Urinary bladder (tissue), 4 donors: ENCODE measurements at places on chromosomes 5 and 9.

DNA sequence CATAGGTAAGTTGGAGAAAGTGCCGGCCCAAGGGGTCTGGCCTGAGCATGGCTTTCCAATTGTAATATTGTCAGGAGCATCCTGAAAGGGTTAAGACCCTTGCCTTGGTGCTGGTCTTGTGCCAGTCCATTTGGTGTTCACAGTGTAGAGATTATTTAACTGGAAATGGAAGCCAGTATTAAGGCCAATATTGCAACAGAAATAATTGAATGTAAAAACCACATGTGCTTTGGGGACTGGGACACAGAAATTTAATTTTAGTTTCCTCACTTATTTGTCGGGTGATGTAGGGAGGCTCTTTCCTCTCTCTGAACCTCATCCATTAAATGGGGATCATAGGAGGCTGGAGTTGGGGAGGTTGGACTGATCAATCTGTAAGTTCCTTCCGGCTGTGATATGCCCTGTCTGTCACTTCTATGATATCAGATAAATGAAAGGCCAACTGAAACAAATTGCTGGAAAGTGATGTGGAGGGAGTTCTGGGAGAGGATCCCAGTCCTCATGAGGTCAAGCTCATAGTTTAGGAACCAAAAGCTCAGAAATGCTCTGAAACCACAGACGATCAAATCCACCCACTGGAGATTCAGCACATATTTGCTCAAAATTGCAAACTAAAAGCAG, 54.8 kb upstream of the COL15A1 start:
- DNase-seq: no peak

- no peak for DNase-seq
These were observed 242.6 kb upstream of the PAPPA start for GRCh38 chr9:115910959-115911358.

- DNase-seq: no peak
These were observed 663.8 kb upstream of the CDH9 start for GRCh38 chr5:27701931-27702903.

- no peak for DNase-seq
These were observed 10.3 kb upstream of the RANBP3L start for GRCh38 chr5:36311956-36312355.

DNA sequence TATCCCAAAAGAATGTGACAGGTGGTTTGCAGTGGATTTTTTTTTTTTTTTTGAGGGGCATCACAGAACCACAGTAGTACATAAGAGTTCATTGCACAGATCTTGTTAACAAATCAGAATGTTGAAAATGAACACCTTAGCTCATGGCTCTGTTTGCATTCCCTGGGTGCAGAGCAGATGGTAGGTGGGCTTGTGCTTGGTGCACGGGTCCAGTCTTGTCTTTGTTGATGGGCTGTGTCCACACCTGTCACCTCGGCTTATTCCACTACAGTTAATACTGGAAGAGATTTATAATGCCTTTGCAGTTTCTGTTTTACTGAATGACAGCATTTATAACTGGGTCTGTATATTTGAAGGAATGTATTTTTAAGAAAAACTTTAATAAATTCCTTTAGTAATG, 146.6 kb downstream of the KDM4C start:
- DNase-seq: no peak

GRCh38 chr5:68191083-68191791, 24.3 kb upstream of the PIK3R1 start:
- DNase-seq: no peak

DNA sequence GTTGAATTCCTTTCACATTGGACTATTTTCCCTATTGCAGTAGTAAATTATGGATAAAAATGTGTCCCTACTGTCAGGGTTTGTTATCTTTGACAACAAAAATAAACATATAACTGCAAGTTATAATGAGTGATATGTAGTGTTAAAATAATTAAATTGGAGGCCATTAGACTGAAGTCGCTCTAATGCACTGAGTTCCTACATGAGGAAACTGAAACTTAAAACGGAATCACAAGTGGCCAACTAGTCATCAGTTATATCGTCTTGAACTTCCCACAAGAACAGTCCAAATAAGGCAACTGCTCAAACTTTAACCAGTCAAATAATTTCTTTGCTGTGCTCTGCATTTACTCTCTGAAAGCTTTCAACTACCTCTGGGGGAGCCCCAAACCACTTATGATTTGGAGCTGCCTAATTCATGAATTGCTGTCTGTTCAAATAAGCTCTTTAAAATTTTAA, 2.1 kb upstream of the IFT74 start:
- no peak for DNase-seq

- no peak for DNase-seq
These were observed 9.1 kb upstream of the RFK start for GRCh38 chr9:76403352-76403751.

DNA sequence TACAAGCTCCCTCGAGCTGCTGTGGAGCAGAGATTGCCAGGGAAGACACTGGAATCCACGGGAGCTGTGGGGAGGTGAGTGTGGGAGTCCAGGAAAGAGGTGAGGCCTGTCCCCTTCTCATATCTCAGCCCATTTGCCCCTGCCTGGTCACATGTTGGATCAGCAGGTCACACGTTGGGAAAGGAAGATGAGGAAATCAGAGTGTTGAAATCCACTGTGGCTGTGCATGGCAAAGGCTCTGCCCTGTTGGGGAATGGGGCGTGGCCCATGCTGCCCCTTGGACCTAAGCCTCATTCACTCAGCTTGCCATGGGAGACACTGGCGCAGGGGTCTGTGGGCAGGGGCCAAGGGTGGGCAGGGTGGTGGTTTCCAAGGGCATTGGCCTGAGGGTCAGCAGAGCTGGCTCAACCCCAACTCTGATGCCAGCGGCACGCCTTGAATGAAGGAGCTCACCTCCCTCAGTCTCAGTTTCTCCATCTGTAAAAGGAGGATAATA, 85.4 kb upstream of the CPEB4 start:
- DNase-seq: no peak

DNA sequence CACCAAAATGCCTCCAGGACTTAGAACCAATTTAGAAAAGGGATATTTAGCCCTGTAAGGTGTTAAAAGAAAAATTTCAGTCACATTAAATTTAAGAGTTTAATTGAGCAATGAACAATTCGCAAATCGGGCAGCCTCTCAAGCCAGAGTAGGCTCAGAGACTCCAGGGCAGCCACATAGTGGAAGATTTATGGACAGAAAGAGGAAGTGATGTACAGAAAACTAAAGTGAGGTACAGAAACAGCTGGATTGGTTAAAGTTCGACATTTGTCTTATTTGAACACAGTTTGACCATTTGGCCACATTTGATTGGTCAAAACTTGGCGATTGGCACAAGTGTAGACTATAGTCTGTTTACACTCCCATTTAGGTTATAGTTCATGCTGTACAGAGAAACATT, 525.9 kb upstream of the ZNF608 start:
- no peak for DNase-seq

- DNase-seq: no peak
These were observed 203.9 kb downstream of the RAB3C start for GRCh38 chr5:58786711-58787303.

GRCh38 chr5:171808453-171808852, 22.8 kb downstream of the SMIM23 start:
- DNase-seq: no peak

GRCh38 chr5:66850354-66851075, 254.3 kb downstream of the MAST4 start:
- no peak for DNase-seq

DNA sequence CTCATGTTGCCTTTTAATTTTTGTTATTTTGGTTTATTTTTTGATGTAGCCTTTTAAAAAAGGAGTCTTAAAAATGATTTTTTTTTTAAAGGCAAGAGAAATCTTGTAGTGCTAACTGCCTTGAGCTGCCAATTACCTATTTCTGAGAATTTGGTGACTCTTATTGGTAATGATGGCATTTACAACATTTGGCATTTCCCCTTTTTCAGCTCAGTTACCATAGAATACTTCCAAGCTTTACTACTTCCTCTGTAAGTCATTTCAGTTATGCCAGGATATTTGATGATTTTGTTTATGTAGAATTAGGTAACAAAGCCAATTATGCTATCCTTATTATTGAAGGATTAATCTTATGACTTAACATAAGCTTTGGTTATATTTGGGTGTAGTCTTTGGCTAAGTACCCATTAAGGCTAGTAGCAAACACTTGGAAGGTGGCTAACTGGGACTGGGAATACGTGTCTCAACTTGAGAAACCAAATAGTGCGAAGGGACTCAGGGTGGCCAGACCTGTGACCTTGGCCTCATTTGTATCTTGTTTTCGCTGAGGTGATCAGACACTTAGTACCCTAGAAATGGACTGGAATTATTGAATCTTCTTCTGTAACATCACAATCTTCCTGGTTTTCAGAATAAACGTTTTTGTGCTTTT, 27.7 kb downstream of the CDC37L1 start:
- no peak for DNase-seq

GRCh38 chr5:165015547-165015946, 1510.1 kb downstream of the MAT2B start:
- DNase-seq: no peak

DNA sequence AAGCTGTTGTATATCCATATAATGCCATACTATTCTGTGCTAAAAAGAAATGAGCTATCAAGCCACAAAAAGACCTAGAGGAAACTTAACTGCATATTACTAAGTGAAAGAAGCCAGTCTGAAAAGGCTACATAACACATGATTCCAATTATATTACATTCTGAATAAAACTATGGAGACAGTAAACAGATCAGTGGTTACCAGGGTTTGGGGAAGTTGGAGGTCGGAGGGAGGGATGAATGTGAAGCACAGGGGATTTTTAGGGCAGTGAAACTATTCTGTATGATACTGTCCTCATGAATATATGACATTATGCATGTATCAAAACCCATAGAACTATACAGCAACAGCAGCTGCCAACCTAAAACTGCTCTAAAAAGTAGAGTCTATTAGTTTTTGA, 5.6 kb upstream of the RFK start:
- no peak for DNase-seq

DNA sequence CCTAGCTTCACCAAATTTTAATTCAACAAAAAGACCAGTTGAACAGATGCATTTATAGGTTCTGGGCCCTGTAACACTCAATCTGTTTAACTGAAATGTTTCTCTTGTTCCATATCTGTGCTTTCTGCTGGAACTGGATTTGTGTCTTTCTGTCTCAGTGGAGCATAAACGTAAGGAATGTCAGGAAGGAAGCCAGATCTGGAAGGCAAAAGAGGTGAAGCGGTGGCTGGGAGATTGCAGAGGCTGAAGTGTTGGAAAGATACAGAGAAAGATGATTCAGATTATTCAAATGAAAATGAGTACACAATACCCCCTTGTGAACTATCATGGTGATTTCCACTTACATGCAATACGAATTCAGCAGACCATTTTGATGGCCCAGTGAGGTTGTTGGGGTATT, 406.8 kb downstream of the BRINP1 start:
- no peak for DNase-seq

DNA sequence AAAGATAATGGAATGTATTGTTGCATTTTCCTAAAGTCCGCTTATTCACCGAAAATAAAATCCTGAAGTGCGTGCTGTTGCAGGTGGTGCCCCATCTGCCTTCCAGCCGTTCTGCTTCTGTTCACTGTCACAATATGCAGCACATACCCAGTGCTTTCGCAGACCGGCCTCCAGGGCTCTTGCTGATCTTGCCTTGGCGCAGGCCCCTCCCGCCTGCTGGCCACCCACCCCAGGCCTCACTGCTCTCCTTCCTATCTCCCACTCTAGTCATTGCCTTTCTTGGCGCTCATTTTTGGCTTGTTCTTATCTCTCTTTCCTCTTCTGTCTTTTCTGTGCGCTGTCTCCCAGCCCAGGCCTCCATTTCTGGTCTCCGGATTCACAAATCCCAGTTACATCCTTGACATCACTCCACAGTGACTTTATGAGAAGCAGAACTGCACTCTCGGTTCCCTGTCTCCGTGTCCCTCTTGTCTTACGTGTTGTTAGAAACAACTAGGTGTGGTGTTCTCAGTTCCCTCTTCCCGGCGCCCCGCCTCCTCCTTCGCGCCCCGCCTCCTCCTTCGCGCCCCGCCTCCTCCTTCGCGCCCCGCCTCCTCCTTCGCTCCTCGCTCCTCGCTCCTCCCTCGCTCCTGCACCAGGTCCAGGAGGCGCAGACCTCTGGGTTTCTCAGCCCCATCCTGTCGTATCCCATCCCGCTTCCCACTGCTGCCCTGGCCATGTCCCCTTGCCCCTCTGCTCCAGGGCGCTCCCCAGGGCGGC, 201.7 kb upstream of the OTULINL start:
- DNase-seq: no peak

DNA sequence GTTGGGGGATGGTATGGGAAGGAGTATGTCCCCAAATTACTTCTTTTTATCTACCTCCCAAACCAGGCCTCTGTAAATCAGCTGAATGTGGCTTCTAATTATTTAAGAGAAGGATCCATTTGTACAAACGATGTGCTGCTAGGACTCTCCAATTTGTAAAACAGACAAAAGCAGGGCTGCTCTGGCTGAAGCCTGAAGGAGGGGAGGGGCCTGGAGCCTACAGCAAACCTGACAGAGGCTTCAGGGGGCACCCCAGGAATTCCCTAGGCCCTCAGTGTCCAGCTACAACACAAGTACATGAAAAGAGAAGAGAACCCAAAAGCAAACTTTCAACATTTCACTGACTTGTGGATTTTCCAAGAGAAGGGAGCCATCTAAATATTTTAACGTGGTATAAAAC, 939.4 kb upstream of the DMAC1 start:
- DNase-seq: no peak
